ENCODE measurements at places on chromosomes 12 and 14.

DNA sequence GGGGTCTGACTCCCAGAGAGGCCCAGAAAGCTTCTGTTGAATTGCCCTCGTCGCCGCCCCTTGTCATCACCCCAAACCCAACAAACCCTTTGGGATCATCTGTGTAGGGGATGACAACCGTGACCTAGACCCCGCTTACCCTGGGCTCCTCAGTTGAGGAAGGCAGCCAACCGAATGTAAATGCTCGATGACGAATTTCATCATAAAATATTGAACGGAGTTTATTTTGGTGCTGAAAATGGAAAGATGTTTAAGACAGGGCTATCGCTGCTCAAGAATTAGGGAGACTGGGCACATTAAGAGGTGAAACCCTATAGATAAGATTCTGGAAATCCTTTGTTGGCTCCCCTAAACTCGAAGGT is 512 bp downstream of the ACTR10 start:
- H3K4me1 ChIP-seq, result peaks cover 28% of the 10 kb centered on the region
- DNase-seq, result no peak
- peak overlapping the region; percentile 94 for H3K4me3 ChIP-seq
- H3K27ac ChIP-seq, result peak overlapping the region; percentile 96

DNA sequence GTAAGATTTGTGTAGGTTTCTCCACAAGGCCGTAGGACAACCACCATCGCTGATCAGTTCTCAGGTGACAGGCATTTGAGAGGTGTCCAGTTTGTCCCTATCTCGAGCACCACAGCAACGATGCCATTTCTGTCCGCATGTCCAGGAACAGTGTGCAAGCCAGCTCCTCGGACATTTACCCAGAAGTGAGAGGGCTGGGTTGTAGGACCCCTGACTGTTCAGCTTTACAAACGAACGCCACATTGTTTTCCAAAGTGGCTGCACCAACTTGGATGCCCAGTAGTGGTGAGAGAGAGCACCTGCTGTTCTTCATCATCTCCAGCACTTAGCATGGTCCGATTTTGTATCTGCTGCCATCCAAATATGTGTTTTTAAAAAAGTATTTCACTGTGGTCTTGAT is 38.6 kb downstream of the CYP46A1 start:
- H3K27ac ChIP-seq, result no peak overlapping the region
- DNase-seq, result peak; percentile 11
- H3K4me1 ChIP-seq, result no peaks in the 10 kb centered on the region
- H3K27me3 ChIP-seq, result peaks cover 43% of the 10 kb centered on the region

GRCh38 chr12:121009741-121010140 is 6.5 kb downstream of the C12orf43 start:
- H3K36me3 ChIP-seq, result peaks cover 19% of the 10 kb centered on the region
- H3K27me3 ChIP-seq, result no peaks in the 10 kb centered on the region
- no peak overlapping the region for H3K4me3 ChIP-seq

DNA sequence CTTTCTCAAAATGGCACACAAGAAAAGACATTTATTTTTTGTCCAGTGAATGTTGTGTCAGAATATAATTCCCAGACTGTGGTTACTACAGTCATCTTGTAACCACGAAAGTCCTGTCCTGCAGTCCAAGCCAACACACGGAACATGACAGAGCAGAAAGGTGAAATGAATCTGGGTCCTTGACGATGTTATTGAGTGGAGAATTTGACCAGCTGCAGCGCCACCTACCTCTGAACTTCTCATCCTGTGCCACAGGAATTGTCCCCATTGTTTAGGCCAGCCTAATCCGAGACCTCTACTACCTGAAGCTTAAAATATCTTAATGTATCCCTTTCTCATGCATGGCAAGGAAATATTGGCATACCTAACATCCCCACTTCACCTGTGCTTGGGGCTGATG is 64.1 kb upstream of the OTX2 start:
- H3K27ac ChIP-seq, result no peak overlapping the region
- no peaks in the 10 kb centered on the region for H3K4me1 ChIP-seq
- DNase-seq, result no peak
- peaks cover 5% of the 10 kb centered on the region for H3K27me3 ChIP-seq
- H3K4me3 ChIP-seq, result no peak overlapping the region
- no peaks in the 10 kb centered on the region for H3K36me3 ChIP-seq

DNA sequence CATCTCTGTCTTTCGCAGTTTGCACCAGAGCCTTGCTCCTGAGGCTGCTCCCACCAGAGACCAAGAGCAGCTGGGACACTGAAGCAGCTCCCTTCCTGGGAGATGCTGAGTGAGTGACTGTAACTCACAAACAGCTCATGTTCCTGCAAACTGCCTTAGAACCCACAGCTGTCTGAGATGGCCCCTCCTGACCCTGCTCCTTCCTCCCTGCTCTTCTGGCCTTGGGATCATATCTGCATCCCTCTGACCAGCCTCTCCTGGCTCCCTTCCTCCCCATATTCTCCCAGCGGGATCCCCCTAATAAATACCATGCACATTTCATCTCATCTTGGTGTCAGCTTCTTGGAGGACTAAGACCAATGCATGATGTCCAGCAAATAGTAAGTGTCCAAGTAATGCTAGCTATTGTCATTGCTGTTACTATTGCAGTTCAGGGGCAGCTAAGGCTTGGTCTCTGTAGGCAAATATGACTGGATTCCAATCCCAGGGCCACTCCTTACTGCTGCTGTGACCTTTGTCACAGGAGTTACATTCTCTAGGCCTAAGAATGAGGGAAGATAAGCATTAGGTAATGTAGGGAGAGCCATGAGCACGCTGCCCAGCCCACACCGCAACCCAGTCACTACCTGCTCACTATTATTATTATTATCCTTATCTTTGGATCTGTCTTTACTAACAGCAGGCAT is 47.9 kb downstream of the SYNE3 start:
- no peak overlapping the region for H3K4me3 ChIP-seq
- no peaks in the 10 kb centered on the region for H3K27me3 ChIP-seq
- H3K27ac ChIP-seq, result no peak overlapping the region
- peaks cover 78% of the 10 kb centered on the region for H3K36me3 ChIP-seq
- no peak for DNase-seq

DNA sequence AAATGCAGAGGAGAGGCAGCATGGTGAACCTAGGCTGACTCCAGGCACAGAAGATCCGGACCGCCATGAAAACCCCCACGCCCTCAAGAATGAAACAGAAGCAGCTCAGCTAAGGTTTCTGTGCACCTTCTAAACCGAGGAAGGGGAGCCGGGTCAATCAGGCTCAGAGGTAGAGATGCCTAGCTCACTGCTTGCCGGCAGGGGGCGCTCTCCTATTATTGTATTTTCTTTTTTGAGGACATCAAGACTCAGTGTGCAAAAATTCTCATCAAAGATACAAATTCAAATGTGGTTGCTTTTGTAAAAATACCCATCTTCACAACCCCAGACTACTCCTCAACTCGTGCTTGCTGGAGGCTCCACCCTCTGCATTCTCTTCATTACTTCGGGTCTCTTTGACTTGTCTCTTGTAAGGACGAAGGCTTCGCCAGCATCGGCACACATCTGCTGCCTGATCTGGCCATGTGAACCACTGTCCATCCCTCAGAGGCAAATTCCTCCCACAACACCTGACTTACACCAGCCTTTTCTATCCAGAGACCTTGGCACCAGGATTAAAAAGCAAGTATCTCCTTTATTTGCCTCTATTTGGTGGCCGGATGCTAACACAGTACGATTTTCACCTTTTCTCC is 33.4 kb upstream of the RNASE3 start:
- no peaks in the 10 kb centered on the region for H3K36me3 ChIP-seq
- peaks cover 34% of the 10 kb centered on the region for H3K27me3 ChIP-seq
- DNase-seq, result peak; percentile 82
- H3K27ac ChIP-seq, result no peak overlapping the region
- H3K4me1 ChIP-seq, result peaks cover 3% of the 10 kb centered on the region

- peak; percentile 59 for DNase-seq
- H3K27me3 ChIP-seq, result peaks cover 54% of the 10 kb centered on the region
- peaks cover 27% of the 10 kb centered on the region for H3K4me1 ChIP-seq
Measured at GRCh38 chr14:77000340-77001270, 27.9 kb downstream of the IRF2BPL start.

DNA sequence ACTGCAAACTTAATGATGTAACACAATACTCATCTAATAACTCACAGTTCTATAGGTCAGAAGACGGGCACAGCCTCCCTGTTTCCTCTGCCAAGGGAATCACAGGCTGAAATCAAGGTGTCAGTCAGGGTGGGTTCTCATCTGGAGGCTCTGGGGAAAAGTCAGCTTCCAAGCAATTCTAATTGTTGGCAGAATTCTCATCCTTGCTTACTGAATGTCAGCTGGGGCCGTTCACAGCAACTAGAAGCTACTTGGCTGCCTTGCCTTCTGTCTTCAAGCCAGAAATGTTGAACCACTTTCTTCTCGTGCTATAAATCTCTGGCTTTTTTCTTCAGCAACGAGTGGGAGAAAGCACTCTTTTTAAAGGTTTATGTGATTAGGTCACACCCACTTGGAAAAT is 80.1 kb upstream of the PDZRN4 start:
- no peaks in the 10 kb centered on the region for H3K27me3 ChIP-seq
- no peak for DNase-seq
- H3K4me1 ChIP-seq, result no peaks in the 10 kb centered on the region
- H3K27ac ChIP-seq, result no peak overlapping the region
- H3K36me3 ChIP-seq, result no peaks in the 10 kb centered on the region
- no peak overlapping the region for H3K4me3 ChIP-seq

- H3K4me1 ChIP-seq, result peaks cover 48% of the 10 kb centered on the region
- H3K27ac ChIP-seq, result no peak within 1 kb of the TSS
- peak; percentile 29 for DNase-seq
- H3K36me3 ChIP-seq, result peaks cover 14% of the 10 kb centered on the region
- H3K27me3 ChIP-seq, result peaks cover 48% of the 10 kb centered on the region
Measured at GRCh38 chr12:57766464-57767304, at the start of gene CYP27B1. TSS of gene CYP27B1 (minus strand) at chr12:57767078. CDS start at chr12:57767041, 37 bp downstream.

- no peaks in the 10 kb centered on the region for H3K4me1 ChIP-seq
- no peak overlapping the region for H3K4me3 ChIP-seq
- H3K36me3 ChIP-seq, result no peaks in the 10 kb centered on the region
- no peak for DNase-seq
- peaks cover 29% of the 10 kb centered on the region for H3K27me3 ChIP-seq
Measured at GRCh38 chr14:103129301-103130016, 6.2 kb downstream of the TNFAIP2 start.

- H3K27me3 ChIP-seq, result peaks cover 61% of the 10 kb centered on the region
- no peak overlapping the region for H3K27ac ChIP-seq
- no peak overlapping the region for H3K4me3 ChIP-seq
- DNase-seq, result no peak
Measured at GRCh38 chr14:100605706-100606686, 18.8 kb upstream of the BEGAIN start.

GRCh38 chr14:35368583-35369392 is 35.8 kb downstream of the NFKBIA start:
- H3K27ac ChIP-seq, result no peak overlapping the region
- H3K4me1 ChIP-seq, result peaks cover 30% of the 10 kb centered on the region
- no peak for DNase-seq
- peaks cover 4% of the 10 kb centered on the region for H3K27me3 ChIP-seq

DNA sequence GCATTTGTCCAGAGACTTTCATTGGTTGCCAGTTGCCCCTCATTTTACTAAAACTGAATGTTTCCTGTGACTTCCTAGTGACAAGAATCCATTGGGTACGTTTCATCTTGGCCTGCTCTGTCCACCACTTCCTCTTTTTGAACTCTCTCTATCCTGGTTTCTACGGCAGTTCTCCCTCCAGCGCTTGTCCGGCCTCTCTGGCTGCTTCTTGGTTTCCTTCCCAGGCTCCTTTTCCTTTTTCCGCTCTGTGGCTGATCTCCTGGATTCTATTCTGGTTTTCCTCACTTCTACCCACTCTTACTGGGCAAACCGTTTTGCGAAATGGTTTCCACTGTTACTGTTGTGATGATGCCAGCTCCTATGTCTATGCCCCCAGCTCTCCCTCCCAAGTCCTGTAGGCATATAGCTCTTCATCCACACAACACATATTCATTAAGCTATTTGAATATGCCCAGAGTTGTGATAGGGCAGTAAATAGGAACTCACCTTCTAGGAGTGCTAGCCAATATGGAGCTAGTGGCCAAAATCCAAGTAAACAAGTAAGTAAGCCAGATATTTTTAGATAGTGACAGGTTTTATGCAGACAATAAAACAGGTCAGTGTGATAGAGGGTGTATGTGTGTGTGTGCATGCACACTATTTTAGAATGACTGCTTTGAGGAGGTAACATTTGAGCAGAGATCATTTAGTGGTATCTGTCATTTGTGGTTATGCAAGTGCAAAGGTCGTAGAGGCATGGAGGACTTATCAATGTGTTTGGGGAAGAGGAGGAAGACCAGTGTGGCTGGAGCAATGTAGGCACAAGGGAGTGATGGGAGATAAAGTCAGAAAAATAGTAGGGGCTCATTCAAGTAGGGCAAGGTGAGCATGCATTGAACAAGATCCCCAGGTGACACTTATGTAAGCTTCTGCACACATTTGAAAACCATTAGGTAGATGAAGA is 27.9 kb upstream of the CTDSP2 start:
- H3K27me3 ChIP-seq, result peaks cover 15% of the 10 kb centered on the region
- DNase-seq, result no peak
- H3K36me3 ChIP-seq, result no peaks in the 10 kb centered on the region

- peaks cover 15% of the 10 kb centered on the region for H3K27me3 ChIP-seq
- DNase-seq, result no peak
- peak overlapping the region; percentile 38 for H3K4me3 ChIP-seq
- peaks cover 8% of the 10 kb centered on the region for H3K4me1 ChIP-seq
- H3K27ac ChIP-seq, result no peak overlapping the region
- no peaks in the 10 kb centered on the region for H3K36me3 ChIP-seq
Measured at GRCh38 chr12:1797991-1798640, 22.2 kb upstream of the LRTM2 start.

GRCh38 chr12:31845613-31846322 is 113.4 kb upstream of the RESF1 start:
- no peak overlapping the region for H3K4me3 ChIP-seq
- H3K36me3 ChIP-seq, result peaks cover 16% of the 10 kb centered on the region
- no peaks in the 10 kb centered on the region for H3K27me3 ChIP-seq
- H3K4me1 ChIP-seq, result no peaks in the 10 kb centered on the region
- DNase-seq, result no peak

DNA sequence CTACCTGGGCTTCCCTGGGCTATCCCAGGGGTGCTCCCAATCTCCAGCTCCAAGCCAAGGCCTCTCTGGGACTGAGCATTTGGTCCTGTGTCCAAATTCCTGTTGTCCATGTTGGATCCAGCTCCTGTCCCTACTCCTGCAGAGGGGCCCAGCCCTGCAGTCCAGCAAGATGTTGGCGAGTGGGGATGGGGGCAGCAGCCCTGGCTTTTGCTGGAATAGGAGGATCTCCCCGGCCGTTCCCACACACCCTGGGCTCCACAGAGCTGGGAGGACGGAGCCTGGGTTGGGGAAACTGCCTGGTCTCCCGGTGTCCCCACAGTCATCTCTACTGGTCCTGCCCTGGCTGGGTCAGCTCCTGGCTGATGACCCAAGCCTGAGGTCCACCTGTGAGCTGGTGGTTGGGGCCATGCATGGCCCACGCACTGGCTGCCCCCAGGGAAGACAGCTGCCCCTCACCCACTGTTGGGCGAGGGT is 219.6 kb upstream of the C14orf180 start:
- peaks cover 10% of the 10 kb centered on the region for H3K27me3 ChIP-seq
- H3K27ac ChIP-seq, result no peak overlapping the region
- H3K36me3 ChIP-seq, result no peaks in the 10 kb centered on the region
- H3K4me3 ChIP-seq, result no peak overlapping the region

GRCh38 chr12:54708826-54709225 is 60.7 kb upstream of the DCD start:
- H3K4me3 ChIP-seq, result no peak overlapping the region
- no peaks in the 10 kb centered on the region for H3K4me1 ChIP-seq
- H3K36me3 ChIP-seq, result no peaks in the 10 kb centered on the region

- no peaks in the 10 kb centered on the region for H3K4me1 ChIP-seq
- DNase-seq, result no peak
- H3K27me3 ChIP-seq, result no peaks in the 10 kb centered on the region
- H3K4me3 ChIP-seq, result no peak overlapping the region
- no peaks in the 10 kb centered on the region for H3K36me3 ChIP-seq
- H3K27ac ChIP-seq, result no peak overlapping the region
Measured at GRCh38 chr12:65858831-65859230, 34.5 kb downstream of the HMGA2 start.
